GM12864 (cell line): ENCODE measurements at places on chromosomes 2 and 18.

DNA sequence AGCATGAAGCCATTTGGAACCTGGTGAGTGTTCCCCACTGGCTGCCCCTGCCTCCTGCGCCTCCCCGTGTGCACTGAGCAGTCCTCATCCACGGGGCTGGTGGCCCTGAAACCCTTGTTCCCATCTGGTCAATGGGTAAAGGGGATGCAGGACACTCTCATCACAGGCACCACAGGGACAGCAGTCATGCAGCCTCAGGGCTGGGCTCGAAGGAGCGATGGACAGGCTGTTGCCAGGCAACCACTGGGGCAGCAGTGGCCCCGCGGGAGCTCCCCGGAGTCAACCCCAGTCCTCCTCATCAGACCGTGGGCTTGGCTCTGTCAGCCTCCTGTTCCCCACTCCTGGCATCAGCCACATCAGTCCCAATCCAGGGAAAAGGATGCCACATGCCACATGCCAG, 509.5 kb downstream of the EIPR1 start:
- DNase-seq = no peak

DNA sequence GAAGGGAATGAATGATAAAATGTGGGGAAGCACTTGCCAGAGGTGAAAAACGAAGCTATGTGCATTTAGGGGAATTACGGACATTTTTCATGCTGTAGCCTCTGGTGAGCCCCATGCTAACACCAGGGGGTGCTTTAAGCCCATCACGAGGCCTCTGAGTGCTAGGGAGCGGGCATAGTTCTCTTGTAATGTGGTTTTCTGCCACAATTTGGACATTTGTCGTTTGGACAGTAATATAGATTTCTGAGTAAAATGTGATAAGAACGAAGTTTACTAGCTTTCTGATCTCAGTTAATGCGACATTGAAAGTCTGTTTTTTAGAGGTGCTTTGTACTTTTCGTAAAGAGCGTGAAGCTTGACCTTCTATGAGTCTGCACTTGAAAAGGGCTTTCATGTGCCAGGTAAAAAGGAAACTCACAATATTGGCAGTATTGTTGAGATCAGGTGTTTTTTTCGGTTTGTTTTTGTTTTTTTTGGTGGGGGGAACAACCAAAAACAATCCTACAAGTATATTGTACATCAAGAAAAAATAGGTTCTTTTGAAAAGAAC, 50.6 kb downstream of the TRAF3IP1 start:
- no peak for DNase-seq

GRCh38 chr18:73656691-73657090, 490.9 kb downstream of the FBXO15 start:
- DNase-seq = no peak

DNA sequence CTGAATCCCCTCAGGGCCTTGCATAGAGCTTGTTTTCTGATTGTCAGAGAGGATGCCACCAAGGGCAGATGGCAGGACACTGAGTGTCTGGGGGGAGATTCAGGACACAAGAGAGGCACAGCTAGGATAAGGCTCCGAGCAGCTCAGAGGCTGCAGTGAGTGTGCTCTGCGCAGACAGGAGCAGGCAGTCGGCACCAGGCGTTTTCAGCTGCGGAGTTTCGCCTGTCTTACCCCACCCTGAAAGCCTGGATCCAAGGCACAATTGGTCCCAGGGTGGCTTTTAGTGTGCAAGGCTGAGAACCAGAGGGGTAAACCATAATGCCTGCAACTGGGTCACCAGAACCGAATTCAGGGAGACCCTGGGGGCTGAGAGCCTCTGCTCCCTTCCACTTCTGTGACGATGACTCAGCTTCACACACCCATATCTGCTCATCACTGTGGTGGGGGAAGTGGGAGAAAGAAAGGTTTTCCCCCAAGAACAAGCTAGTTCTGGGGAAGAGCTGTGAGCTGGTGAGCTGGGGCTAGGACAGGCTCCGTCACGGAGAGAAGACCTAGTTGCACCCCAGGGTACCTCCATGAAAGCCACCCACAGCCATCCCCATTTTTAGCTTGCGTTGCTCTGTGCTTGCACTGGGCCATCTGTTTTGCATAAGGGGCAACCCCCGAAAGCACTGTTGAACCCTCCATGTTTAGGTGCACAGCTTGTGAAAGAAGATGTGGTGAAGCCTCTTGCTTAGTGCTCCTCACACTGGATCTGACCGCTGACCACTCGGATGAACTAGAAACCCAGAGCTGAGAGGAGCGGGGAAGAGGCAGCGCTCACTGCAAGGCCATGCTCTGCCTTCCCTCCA, 173.7 kb downstream of the CELF4 start:
- no peak for DNase-seq

DNA sequence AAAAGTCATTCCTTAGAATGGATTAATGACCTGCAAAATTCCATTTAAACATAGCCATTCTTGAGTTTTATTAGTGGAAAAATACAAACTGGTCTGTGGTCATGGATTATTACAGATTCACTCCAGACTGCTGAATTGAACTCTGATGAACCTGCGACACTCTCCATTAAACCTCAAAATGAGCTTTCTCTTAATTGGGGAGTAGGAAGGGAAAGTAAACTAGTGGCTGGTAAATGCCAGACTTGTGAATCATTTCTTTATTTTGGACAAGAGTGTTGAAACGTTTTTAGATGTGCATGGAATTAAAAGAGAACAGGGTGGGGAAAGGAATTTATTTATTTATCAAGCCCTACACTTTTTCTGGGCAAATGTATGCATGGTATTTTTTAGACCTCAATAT, 321.2 kb upstream of the FANCL start:
- DNase-seq = no peak
